ENCODE measurements at places on chromosomes 5 and 9.

- no peak for DNase-seq
These were observed 180.9 kb upstream of the ACTBL2 start for GRCh38 chr5:57663466-57663865.

GRCh38 chr5:133035224-133035623, 8.9 kb upstream of the ZCCHC10 start:
- no peak for DNase-seq

- DNase-seq = no peak
These were observed 64.0 kb upstream of the SPATA31C2 start for GRCh38 chr9:88202321-88202720.

- no peak for DNase-seq
These were observed at the start of gene PROB1 for GRCh38 chr5:139394654-139395566. PROB1 (minus strand) TSS chr5:139395104; CDS start chr5:139395081, 23 bp downstream.
